Activated naive CD4-positive, alpha-beta T cell treated with anti-CD3 and anti-CD28 coated beads for 36 hours (primary cell): ENCODE measurements at places on chromosomes 4 and X.

- DNase-seq = no peak
Observed at GRCh38 chrX:103688946-103689345, 2.4 kb upstream of the MORF4L2 start.

DNA sequence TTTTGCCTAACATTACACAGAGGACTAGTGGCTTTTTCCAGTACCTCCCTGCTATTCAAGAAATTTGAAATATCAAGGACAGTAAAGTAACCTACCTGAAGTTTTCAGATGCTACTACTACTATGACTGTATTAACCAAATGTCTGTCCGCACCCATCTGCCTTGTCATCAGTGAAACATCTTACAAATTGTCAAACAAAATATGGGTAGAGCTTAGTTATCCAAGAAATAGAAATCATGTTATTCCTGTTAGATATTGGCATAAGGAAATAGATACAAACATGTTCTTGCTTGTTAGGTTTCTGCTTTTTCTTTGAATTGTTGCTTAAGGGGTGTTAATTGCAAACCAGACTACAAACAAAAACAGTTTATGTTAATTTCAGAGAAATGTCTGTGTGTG is 63.9 kb downstream of the PLS3 start:
- DNase-seq = no peak

DNA sequence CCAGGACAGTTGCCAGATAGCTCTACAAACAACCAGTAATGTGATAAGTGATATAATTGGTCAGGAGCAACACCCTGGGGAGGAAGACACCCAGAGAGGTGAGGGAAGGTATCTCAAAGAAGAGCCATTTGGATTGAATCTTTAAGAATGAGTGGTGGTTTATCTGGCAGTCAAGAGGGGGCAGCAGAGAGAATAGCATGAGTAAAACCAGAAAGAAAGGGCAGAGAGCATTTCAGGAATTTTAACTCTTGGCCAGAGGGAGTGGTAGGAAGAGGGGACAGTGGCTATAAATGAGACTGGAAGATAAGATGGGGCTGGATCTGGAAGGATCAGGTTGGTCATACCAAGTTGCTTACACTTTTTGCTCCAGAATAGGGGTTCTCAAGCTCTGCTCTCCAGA is 5.9 kb upstream of the SEPTIN6 start:
- no peak for DNase-seq

DNA sequence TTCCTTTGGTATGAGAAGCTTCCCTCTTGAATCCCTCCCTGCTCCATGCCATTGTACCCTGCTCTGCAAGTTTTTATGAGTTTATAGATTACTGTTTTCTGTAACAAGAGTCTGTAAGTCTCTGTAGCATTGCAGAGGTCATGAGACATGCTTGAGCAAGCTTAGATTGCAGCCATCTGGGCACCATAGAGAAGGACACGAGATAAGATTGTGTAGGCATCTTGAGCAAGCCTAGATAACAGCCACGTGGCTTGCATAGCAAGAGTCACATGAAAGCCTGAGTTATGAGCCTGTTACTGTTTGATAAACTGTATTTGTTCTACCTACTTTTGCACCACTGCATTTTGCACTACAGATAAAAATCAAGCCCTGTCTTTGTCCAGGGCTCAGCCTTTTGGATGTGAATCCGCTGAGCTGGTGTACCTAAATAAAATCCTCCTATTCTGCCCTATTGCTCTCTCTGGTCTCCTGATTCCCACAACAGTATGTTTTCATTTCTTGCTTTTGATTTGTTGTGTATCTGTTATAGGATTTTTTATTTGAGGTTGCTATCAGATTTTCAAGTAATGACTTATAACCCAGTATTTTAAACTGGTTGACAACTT is 127.4 kb upstream of the ANKRD50 start:
- no peak for DNase-seq

DNA sequence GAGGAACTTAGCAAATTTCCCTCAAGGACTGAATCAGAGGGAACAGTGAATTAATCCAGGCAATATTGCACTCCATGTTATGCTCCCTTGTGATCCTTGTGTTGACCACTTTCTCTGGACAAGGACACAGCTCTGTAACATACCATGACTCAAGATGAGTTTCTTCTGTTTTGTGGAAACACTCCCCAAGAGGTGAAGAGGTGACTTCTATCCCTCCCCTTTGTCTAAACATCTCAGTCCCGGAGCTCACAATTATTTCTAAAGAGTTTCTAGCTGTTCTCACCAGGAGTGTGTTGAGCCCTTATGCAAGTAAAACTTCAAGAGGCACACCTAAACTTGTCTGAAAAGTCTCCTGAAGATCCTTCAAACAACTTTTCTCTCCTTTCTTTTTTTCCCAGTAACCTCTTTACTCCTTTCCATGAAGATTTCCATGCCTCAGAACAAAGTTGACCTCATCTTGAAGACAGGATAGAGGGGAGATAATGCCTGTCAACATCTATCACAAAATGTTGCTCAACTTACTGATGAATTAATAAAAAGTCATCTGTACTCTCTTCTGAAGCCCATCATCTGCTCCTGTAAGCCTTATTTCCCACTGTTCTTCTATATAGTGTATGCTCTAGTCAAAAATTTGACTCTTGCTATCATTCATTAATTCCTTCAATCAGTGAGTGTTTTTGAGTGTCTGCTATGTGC is 429.1 kb downstream of the SPRY1 start:
- DNase-seq = no peak

- no peak for DNase-seq
Observed at GRCh38 chr4:107203733-107204132, 167.6 kb upstream of the DKK2 start.
